ENCODE measurements at places on chromosomes 12 and 14.
A peak's percentile ranks its signal among the peaks of the same experiment; 100 is the strongest.

DNA sequence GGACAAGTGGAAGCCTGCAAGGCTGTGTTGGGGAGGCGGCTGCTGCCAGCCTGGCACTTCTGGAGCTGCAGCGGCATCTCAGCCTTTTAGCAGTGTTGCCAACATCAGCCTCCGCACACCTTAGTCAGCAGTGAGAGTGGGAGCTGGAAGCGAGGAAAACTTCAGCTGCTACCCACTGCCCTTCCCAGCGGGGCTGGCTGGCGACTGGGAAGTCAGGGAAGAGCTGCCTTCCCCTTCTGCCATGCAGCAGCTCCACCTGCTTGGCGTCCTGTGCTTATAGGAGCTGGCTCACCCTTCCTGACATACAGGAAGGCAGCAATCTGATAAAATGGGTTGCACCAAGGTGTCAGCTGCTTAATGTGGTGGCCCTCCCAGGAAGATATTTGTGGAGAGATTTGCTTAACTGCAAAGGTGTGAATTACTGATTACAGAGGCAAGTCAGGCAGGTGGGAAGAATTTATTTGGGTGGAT lies 15.4 kb upstream of the PLEKHG3 start:
- no peak for DNase-seq

- no peak for DNase-seq
Observed at GRCh38 chr12:70418101-70418500, 52.0 kb downstream of the KCNMB4 start.

DNA sequence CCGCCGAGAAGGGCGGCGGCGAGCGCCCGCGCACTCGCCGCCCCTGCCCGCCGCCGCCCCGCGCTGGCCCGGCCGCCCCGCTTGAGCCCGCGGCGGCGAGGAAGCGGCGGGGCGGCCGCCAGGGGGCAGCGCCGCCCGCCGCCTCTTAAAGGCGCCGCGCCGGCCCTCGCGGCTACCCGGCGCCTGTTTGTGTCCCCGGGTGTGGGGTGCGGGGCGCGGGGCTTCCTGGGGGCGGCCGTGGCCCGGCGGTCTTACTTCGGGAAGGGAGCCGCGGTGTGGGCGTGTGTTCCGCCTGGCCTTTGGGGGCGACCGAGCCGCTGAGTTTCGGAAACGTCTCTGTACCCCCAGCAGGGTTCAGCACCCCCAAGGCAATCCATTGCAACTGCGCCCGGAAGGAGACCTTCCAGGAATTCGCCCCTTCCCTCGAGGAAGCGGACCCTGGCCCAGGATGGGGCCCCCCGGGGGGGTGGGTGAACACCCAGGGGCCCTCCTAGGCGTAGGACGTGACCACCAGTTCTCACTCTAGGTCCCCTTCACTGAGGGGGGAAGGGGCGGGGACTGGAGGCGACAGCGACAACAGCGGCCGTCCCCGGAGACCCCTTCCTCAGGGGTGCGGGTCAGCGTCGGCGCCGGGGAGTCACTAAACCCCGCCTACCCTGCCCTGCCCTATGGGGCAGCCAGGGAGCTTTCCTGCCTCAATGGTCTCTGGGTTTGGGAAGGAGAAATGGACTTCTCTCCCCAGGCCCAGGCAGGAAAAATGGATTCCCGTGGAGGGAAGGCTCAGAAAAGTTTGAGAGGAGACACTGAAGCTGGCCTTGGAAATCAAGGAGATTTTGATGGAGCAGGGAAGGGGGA lies at the start of gene ITPK1:
ITPK1 (minus strand) TSS at position 105 of the 855 bp plus-strand sequence. CDS start 762 bp downstream, outside the sequence.
- DNase-seq: peak; percentile 9

DNA sequence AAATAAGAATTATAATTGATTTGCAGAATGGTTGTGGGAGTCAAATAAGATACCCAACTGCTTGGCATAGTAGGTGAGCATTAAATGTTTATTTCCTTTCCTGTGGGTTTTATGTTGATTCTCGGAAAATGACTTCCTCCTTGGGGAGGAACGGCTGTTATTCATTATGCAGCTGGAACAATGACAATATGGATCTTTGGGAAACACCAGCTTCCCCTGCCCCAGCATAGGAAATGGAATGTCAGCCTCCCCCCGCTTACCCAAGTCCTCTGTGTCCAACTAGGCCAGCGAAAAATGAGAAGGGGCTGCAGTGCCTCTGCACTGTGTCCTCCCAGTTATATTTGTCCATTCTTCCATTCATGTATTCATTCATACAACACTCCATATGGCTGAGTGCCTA lies 11.7 kb upstream of the CCDC177 start:
- DNase-seq: no peak

DNA sequence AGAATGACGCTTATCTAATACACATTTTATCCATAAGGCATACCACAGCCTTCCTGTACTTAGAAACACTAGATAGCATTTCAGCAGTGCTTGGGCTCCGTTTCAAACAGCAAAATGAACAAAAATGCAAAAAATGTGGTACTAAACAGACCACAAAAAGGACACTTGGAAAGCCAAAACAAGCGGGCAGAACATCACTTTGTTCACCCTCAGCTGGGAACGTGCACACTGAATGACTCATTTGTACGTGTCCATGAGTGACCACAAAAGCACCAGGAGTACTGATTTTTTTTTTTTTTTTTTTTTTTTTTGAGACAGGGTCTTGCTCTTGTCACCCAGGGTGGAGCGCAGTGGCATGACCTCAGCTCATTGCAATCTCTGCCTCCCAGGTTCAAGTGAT lies 8.9 kb upstream of the FOXN3 start:
- no peak for DNase-seq

All from NCI-H1092 (cell line).